ENCODE measurements at places on chromosomes 16 and 17.

- DNase-seq: no peak
Measured at GRCh38 chr16:59060207-59060606, 326.1 kb upstream of the GOT2 start.

GRCh38 chr17:79622776-79623175 lies 11.9 kb upstream of the RBFOX3 start:
- no peak for DNase-seq

DNA sequence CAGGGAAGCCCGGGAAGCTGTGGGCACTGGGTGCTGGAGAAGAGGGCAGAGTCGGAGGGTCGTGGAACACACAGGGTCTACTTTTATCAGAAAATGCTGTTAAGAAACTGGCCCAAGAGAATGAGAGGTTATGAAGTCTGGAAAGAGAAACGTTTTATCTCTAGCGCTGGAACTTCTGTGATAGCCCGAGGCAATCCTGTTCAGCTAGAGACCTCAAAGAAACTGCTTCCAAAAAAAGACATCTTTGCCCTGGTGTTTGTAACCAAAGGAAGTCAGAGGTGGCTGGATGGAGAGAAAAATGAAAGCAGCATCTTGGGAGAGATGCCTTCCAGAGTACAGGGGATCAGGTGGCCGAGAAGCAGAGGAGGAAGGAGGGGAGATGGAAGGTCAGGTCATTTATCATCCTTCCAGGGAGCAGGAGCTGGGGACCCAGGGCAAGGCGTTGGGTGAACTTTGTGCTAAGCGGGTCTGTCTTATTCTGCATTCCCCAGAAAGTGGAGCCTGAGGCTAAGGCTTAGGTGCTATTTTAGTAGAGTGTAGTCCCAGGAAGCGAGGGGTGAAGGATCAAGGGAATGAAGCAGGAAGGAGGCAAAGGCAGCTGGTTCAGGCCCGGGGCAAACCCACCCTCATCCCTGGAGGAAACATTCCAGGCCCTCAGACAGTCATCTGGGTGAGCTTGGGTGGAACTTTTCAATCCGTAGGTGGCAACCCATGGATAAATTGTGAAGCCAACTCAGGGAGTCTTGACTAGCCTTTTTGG lies 66.5 kb downstream of the MGAT5B start:
- DNase-seq: no peak

- no peak for DNase-seq
Measured at GRCh38 chr17:74924250-74924948, at the start of gene OTOP2. Gene OTOP2, plus strand, starts transcription at chr17:74924273. Its CDS starts 360 bp downstream, at chr17:74924633.

DNA sequence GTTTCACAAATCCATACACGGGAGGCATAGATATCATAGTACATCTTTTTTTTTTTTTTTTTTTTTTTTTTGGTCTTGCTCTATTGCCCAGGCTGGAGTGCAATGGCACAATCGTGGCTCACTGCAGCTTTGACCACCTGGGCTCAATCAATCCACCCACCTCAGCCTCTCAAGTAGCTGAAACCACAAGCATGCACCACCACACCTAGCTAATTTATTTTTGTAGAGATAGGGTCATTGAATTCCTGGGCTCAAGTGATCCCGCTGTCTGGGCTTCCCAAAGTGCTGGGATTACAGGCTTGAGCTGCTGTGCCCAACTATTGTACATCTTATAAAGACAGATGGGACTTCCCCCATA lies 3.5 kb upstream of the RAPGEFL1 start:
- DNase-seq: no peak

GRCh38 chr17:60321336-60322055 lies 70.4 kb downstream of the USP32 start:
- DNase-seq: no peak

GRCh38 chr16:57618296-57619132 lies 9.9 kb upstream of the ADGRG1 start:
- no peak for DNase-seq

- DNase-seq: no peak
Measured at GRCh38 chr16:1340730-1341494, 7.5 kb downstream of the BAIAP3 start.

- no peak for DNase-seq
Measured at GRCh38 chr17:8995711-8996110, 25.6 kb upstream of the NTN1 start.

GRCh38 chr17:17822189-17822588 lies 14.6 kb downstream of the SREBF1 start:
- no peak for DNase-seq

DNA sequence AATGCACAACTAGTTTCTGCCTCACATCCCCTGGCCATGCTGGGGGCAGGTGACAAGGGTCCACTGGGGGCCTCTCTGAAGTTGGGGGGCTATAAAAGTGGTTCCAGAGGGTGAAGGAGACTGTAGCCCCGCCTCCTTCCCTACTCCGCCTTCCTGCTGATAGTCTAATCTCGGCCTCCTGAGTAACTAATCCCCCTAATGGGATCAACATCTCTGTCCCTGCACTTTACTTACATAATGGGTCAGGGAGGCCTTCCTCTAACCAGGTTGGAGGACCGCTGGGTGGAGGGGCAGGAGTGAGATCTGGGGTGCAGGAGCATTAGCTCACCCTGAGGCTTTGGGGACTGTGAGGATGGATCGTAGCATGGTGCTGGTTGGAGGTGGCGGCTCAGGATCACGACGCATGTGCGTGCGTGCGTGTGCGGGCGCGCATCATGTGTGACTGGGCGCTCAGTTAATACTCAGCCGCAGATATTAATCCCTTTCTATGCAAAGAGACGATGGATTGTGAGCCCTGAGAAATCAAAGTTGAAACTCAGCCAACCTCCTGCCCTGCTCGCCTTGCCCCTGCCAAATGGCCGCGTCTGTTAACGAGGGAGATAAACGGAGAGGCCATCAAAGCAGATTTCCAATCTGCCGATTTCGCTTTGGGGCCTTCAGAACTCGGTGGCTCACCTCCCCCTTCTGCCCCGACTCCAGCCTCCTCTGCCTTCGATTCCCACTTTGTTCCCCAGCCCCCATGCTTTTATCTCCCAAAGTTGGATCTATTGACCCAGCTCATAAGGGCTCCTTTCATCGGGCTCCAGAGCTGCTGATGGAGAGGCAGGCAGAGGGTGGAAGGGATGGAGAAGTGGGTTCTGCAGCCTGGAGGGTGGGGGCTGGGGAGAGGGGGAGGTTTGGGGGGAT lies 107.3 kb downstream of the SDK2 start:
- no peak for DNase-seq

DNA sequence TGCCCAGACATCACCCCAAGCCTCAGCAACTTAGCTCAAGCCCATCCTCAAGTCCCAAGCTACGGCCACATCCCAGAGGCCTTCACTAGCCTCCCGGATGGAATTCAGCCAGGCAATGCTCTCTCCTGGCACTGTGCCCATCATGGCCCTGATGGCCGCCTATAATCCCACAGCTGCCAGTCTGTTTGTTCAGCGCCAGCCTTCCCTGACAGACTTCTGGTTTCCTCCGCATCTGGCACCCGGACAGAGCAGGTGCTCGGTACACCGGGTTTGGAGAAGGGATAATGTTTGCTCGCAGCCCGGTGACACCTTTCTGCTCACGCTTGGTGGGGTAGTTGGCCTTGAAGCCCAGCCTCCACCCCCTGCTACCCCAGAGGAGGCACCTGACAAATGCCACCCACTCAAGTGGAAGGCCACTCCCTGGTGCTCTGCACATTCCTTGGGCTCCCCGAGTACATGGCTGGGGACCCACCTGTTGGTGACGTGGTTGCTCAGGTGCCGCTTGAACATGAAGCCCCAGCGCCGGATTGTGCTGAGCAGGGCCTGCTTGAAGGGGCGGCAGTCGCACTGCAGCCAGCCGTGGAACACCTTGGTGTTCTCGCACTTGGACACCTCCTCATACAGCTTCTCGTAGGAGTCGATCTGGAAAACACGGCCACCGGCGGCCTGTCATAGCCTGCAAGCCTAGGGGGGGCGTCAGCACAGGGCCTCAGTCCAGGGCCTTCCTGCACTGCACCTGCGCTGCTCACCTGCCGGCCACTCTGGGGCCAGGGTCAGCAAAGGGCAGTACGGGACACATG lies 47.1 kb downstream of the DNAH17 start:
- DNase-seq: no peak

- DNase-seq: no peak
Measured at GRCh38 chr17:77440560-77440981, 299.8 kb downstream of the SEC14L1 start.

DNA sequence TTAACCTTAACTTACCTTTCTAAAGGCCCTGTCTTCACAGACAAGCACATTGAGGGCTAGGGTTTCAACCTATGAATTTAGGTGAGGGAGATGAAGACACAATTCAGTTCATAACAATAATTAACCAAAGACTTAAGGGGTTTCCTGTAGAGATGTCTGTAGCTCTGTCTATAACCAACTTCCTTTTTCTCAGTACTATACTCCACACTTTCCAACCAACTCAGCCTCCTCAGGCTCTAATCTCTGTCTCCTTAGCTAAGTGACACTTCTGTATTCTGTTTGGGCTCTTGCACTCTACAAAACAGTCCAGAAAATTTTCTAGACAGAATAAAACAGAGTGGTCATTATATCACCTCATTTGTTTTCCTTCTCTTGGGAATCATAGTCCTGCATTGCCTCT lies 25.8 kb downstream of the CAPNS2 start:
- DNase-seq: no peak

GRCh38 chr17:13024016-13024415 lies 6.2 kb upstream of the ELAC2 start:
- DNase-seq: no peak

DNA sequence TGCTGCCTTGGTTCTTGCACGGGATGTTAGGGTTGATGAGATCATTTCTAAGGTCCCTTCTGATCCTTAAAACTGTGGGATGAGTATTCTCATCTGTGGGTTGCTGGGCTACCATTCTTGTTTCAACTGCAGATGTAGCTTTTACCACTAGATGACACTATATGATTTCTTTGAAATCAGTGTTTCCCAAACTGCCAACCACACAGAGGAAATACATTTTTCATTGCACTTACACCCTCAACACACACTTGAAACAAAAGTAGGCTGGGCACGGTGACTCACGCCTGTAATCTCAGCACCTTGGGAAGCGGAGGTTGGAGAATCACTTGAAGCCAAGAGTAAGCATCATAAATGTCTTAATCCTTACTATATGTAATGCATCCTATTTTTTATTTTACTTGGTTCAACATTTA lies 15.3 kb downstream of the LCMT1 start:
- no peak for DNase-seq

- no peak for DNase-seq
Measured at GRCh38 chr17:6701719-6702118, 11.4 kb downstream of the SLC13A5 start.

DNA sequence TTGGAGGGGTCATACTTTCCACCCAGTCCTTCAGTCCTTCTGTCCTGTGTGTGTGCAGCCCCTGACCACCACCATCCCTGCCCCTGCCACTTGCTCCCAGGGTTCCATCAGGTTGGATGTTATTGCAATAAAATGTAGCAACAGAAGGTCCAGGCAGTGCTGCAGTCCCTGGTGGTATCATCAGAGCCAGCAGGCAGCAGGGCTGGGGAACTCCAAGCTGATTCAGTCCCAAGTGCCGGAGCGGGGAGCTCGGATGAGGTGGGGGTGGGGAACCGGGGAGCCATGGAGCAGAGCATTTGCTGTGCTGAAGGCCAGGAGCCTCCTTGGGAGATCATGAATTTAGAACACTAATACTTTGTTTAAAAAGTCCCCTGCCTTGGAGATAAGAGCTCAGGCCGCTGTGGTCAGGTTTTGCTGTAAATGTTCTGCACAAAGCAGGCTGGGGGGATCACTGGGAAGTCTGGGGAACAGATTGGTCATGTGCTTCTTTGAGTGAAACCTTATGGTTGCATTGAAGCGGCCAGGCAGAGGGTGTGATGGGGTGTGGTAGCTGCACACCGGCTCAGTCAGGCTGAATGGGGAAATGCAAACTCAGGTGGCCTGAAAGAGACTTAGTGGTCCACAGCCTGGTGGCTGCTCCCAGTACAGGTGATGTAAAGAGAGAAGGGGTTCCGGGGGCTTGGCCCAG lies 225.9 kb downstream of the SEC14L1 start:
- DNase-seq: no peak

DNA sequence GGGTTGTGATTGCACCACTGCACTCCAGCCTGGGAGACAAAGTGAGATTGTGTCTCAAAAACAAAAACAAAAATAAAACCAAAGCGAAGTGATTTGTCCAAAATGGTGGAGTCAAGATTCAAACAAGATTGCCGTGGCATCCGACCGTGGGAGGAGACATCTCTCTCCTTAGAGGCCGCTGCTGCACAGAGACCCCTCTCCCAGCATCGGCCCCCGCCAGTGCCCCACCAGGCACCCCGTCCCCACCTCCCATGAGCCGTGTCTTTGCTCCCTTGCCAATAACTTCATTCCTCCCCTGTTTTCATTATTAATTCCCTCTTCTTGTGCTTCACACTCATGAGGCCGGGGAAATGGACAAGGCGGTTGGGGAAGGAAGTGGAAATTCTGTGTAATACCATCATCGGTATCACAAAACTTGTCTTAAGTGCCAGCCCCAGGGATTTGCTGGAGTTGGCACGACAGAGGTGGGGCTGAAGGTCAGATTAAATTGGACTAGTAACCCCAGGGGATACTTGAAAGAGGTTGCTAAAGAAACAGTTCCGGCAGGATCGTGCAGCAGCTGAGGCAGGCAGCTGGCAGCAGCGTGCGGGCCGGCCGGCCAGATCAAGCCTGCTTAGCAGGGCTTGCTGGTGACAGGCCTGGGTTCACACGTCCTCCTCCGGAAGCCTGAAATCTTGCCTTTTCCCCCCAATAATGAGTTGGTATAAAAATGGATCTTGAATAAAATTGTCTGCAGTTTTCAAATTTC lies 66.8 kb downstream of the RTN4RL1 start:
- DNase-seq: no peak

- DNase-seq: no peak
Measured at GRCh38 chr16:58499092-58499511, 841 bp upstream of the NDRG4 start.

GRCh38 chr17:58956997-58957724 lies 149.5 kb downstream of the TRIM37 start:
- DNase-seq: no peak

DNA sequence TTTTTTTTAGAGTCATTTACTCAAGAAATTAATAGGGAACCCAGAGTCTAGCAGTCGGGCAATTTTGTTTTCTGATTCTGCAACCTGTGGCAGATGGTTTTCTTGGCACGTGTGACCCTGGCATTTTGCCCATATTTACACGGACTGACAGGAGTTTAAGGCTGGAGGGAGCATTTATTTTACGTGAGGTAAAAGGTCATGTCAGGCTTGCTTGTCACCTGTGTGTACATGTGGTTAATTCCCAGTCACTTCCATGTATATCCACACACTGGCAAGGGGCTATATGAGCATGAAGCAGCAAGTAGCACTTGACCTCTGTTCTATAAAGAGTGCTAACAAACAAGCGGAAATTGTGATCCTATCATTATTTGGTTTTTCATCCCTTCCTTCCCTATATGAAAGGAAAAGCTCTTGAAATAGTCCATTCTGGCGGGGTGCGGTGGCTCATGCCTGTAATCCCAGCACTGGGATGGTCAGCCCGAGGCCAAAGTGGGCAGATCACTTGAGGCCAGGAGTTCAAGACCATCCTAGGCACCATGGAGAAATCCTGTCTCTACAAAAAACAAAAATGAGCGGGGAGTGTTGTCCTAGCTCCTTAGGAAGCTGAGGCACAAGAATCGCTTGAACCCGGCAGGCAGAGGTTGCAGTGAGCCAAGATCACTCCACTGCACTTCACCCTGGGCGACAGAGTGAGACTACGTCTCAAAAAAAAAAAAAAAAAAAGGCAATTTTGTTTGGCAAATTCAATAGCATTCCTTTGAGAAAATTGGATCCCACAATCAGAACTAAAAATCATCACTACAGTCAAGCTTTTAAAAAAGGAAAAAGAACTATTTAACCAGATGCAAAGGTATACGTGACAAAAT lies 2.1 kb downstream of the SPAG9 start:
- DNase-seq: no peak

GRCh38 chr16:59411961-59412841 lies 678.1 kb upstream of the GOT2 start:
- DNase-seq: no peak

Data from GOT3 (cell line).